ENCODE measurements at places on chromosomes 1 and 21.

DNA sequence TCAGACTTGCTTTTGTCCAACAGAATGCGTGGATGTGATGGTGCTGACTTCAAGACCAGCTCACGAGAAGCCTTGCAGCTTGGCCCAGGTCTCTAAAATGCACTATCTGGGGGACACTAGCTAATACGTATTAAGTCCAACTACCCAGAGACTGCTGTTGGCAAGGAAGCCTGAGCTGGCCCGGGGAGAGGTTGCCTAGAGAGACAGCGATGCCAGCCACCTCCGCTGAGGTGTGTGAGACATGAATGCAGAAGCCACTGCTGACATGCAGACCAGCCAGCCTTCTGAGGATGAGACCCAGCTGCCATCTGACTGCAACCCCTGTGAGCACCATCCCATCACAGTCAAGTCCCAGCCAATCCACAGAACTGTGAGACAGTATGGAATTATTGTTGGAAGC is 32.5 kb downstream of the THAP3 start:
- DNase-seq: no peak

DNA sequence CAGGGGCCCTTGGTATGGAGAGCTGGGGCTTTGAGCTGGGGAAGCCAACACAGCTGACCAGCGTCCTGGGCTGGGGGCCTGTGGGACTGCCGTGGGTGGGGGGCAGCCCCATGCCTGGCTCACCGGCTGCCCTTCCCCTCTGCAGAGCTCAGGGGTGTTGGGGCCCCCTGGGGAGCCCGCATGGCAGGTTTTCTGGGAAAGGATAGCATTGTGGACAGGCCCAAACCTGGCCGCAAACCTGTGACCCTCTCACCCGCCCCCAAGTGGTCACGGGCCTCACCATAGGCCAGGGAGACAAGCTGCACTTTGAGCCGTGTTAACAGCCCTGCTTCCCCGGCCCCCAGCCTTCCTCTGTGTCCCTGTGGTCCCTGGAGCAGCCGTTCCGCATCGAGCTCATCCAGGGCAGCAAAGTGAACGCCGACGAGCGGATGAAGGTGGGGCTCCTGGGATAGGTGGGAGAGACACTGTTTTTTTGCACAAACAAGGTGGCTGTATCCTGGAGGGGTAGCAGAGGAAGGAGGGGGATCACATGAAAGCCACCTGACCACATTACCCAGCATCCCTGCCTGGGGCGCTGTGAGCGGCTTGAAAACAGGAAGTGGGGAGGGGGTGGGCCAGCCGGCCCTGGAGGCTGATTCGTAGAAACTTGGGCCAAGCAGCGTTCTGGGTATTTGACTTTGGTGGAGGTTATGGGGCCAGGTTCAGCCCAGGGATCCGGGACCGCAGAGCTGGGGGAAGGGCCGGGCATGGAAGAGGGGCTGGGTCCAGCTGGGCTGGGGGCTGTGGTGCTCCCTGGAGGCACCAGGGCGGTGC is 65.9 kb downstream of the PIK3CD start:
- peak; percentile 79 for DNase-seq

- peak; percentile 34 for DNase-seq
Observed at GRCh38 chr1:54565113-54565501, 17.1 kb downstream of the ACOT11 start.

DNA sequence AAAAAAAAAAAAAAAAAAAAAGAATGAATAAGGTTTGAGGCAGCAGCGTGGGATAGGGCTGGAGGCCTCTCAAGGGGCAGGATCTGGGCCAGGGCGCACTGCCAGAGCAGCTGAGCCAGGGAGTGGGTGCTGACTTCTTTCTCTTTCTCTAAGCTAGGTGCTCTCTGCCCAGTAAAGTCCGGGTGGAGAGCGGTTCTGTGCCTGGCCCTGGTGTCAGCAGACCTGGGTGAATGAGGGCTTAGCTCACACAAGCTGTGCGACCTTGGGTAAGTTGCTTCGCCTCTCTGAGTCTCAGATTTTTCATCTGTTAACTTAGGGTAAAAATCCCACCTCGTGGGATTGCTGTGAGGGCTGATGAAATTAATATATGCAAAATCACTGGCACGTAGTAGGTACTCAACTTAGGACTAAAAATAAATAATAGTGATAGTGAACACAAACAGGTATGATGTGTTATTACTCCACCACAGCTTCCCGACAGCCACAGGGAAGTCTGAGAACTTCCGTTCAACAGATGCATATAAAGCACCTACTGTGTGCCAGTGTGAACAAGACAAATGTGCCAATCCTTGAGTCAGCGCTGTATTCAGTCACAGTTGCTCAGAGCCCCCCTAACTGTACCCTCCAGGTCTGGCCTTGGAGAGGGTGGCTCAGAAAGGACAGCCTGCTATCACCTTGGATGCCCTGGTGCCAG is 2.0 kb upstream of the FAM131C start:
- no peak for DNase-seq

- DNase-seq: peak; percentile 88
Observed at GRCh38 chr1:31723828-31724359, 20.1 kb upstream of the COL16A1 start.

- DNase-seq: no peak
Observed at GRCh38 chr1:193413376-193413775, 227.0 kb upstream of the B3GALT2 start.

DNA sequence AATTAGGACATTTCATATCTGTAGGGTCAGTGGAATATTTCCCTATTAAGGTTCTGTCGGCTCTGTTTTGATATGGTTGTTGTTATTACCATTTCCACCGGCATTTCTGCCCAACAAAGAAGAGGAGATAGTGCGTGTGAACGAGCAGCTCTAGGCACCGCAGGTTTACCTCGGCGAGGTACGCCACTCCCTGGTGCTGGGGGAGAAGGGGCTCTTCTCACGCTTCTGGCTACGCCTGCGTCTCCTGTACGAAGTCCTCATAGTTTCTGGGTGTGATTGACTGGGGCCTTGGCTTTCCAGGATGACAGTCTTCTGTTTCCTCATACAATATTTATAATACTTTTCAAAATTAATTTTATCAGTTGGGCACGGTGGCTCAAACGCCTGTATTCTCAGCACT is 54.4 kb upstream of the DIP2A start:
- DNase-seq: no peak

GRCh38 chr1:46400421-46400820 is 6.3 kb downstream of the FAAH start:
- peak; percentile 30 for DNase-seq

- peak; percentile 66 for DNase-seq
Observed at GRCh38 chr1:94039514-94039870, 81.5 kb downstream of the ABCA4 start.

DNA sequence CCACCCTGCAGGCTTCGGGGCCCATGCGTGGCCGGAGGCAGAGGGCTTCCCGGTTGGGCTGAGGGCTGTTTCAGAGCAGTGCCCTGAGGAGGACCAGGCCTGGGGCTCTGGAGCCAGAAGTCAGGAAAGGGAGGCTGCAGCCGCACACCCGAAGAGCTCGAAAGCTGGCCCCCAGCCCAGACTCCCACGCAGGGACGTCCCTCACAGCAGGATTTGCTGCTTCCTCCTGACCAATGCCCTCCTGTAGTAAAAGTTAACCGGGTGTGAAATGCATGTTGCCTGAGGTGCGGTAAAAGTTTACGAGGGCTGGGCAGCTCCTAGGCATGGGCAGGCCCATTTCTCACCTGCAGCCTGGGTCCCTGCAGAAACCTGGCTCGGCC is 101.5 kb upstream of the ARHGEF16 start:
- peak; percentile 74 for DNase-seq

DNA sequence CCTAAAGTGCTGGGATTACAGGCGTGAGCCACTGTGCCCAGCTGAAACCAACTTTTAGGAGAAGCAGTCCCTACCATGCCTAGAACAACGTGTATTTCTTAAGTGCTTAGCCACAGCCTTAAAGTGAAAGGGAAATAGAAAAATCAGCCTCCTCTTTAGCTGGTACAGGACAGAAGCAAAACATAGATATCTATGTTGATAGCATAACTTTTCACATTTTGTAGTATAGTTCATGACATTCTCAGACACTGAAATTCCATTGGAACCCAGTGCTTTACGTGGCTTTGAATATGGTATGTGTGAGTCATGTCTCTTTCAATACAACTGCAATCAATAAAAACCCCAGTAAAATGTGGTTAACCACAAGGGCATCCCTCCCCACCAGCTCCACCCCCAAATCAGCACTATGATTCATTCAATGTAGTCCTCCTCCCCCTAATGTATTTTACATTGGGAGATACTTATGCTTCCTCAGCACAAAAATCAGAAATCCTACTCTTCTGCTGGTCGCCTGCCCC is 32.1 kb downstream of the TGFB2 start:
- no peak for DNase-seq

DNA sequence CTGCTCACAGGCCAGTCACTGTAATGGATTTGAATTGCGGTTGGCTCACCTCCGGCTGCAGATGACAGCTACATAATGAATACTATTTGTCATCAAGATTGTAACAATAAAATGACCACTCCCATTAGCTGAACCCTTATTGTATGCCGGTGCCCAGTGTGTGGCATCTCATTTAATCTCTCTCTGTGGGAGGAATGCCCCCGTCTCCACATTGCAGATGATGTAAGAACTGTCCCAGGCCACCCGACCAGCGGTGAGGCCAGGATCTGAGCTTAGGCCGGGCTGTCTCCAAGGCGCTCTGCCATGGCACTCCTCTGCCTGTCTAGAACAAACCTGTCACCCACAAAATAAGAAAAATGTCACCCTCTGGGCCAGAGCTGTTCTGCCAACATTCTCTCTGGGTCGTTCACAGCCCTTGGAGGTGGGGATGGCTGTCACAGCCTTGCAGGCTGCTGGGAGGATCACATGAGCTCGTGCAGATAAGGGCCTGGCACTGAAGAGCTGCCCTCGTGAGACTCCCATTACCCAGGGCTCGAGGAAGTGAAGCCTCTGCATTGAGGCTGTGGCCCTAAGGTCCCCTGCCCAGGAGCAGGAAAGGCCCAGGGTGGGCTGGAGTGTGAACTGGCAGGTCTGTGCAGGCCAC is 52.7 kb downstream of the ECE1 start:
- no peak for DNase-seq

DNA sequence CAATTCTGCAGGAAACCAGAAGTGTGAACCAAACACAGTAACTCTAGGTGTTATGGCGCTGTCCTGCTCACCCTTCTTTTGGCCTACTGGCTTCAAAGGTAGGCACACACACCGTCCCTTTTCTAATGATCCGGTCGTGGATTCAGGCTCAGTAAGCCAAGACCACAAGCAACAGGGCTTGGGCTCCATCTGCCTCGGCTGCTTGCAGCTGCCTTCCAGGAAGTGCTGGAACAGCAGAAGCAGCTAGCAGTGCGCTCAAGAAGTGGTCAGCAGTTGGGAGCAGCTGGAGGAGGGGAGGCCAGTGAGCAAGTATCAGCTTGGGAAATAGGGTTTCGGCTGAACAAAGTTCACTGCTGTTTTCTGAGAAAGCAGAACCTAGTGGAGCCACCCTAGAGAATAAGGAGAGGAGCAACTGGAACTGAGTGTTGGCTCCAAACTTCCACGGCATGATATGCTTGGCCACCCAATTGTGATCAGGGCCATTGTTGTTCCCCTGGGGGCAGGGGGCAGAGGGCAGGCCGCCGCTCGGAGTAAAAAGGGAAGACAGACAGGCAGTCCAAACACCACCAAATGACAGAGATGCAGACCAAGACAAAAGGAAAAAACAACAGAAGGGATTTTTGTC is 173.4 kb downstream of the TOMM20 start:
- DNase-seq: peak; percentile 87

All from mucosa of descending colon (tissue), 3 donors.